ENCODE measurements at places on chromosomes 6 and 20.

- DNase-seq = no peak
Measured at GRCh38 chr20:47118641-47119040, 224.0 kb downstream of the EYA2 start.

GRCh38 chr6:170125456-170126300 lies 165.2 kb downstream of the DLL1 start:
- DNase-seq = no peak

GRCh38 chr20:57555457-57556184 lies 5.3 kb upstream of the PCK1 start:
- DNase-seq = no peak

GRCh38 chr6:21935561-21936028 lies 342.0 kb downstream of the SOX4 start:
- DNase-seq = no peak

- no peak for DNase-seq
Measured at GRCh38 chr6:156024339-156024738, 568.7 kb upstream of the NOX3 start.

DNA sequence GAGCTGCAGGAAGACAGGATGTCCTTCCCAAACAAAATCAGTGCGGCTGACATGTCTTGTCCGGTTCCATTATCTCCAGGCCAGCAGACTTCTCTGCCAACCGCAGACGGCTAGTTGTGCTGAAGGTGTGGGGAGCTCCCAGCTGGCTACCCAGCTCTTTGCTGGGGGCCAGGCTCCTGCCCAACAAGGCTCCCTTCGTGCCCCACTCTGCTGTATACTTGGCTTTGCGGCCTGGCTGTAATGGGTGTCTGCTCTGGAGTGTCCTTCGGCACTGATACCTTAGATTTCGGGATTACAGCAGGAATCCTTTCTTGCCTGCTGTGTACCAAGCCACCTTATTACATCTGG lies 48.7 kb upstream of the IRF4 start:
- DNase-seq = no peak

DNA sequence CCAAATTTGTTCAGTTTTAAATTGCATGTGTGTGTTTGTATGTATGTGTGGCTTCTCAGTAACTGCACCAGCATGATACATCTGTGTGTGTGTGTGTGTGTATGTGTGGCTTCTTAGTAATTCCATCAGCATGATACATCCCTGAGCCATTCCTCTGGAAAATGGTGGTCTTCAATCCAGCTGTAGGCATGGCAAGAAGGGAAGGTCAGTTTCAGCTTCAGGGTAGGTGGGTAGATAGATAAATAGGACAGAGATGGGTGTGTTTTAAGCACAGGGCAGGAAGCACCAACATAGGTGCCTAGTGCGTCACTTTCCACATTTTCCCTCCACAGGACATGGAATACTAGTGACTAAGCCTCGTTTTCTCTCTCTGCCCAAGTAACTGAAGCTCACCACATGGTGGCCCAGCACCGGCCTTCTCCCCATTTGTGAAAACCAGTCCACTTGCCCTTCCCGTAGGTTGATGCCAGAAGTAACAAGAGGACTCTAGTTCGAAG lies 82.9 kb downstream of the RPP40 start:
- no peak for DNase-seq

- no peak for DNase-seq
Measured at GRCh38 chr20:52787962-52788361, 184.2 kb upstream of the TSHZ2 start.

DNA sequence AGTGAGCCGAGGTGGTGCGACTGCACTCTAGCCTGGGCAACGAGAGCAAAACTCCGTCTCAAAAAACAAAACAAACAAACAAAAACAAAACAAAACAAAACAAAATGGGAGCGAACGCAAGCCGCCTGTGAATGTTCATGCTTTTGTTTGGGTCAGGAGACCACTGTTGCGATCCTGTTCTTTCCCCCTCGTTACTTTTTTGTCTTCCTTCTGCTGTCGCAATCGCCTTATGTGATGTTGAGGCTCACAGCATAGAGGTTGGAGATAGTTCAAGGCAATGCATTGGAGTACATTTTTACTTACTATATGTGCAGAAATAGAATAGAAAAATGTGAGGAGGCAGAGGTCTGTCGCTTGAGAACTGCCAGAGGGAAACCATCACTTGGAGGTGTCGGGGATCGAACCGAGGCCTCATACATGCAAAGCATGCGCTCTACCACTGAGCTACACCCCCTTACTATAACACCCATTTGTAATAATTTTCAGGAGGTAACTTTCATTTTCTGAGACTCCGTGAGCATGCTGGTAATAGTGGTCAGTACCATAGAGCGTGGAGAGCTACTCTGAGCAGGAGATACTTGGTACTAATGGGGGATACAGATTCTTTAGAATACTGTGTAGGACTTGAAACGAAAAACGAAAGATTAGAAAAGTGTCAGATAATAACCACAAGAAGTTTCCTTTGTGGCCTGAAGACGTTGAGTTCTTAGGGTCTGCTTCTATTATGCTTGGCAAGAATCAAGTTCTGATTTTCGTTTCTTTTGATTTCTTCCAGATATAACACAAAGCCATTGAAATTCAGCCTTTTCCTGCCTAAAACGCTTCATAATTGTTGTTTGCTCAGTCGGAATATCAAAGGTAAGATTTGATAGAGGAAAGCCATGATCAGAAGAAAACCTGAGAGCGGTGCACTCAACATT lies 121.1 kb downstream of the TRIM27 start:
- no peak for DNase-seq

DNA sequence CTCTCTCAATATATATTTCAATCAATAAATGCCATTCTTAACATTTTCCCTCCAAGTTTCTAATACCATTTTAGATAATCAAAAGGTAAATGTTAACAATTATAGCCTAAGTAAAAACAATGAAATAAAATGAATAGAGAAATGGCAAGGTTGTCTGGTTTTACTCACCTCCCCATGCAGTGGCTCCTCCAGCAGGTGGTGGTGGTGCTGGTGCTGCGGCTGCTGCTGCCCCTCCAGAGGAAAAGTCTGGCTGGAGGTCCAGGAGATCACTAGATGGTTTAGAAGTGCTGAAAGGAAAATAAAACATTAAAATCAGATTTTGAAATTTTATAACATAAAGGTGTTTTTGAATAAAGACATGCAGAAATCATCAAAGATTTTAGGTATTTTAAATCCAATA lies 93.2 kb downstream of the PRSS35 start:
- DNase-seq = no peak

DNA sequence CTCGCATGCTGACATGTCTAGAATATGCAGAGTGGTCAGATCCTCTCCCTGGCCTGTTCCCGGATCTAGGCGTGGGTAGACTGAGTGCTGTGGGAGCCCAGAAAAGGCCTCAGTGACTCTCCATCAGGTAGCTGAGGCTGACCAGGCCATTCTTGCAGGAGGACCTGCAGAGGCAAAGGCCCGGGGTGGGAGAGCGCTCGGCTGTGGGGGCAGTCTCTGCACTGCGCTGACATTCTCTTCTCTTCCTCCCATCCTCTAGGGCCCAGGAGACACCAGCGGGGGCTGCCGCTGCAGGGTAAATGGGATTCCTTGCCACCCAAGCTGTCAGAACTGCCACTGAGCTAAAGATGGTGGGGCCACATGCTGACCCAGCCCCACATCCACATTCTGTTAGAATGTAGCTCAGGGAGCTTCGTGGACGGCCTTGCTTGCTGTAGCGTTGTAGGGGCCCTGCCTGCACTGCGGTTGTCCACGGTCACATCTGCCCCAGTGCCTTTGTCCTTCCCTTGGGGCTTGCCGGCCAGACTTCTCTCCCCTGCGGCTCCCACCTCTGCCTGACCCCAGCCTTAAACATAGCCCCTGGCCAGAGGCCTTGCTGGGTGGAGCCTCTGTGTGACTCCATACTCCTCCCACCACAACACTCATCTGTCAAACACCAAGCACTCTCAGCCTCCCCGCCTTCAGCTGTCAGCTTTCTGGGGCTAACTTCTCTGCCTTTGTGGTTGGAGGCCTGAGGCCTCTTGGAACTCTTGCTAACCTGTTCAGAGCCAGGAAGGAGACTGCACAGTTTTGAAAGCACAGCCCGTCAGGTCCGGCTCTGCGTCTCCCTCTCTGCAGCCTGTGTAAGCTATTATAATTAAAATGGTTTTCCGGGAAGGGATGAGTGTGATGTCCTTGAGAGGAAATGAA lies 22.2 kb downstream of the RBCK1 start:
- DNase-seq = no peak

DNA sequence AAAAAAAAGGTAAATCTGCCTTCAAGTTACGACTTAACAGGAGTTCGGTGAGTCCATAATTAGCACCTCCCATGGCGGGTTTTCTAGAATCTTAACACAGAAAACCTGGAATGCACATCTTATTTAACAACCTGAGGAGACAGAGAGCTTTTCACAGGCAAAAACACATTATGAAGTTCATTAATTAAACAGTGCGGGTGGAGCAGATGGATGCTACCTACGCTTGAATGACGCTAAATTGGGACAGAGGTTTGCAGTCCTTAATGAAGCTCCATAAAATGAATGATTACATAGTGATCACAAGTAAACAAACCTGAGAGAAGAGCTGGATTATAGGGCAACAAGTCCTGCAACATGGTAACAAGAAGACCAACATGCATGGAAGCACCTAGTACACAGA lies 81.0 kb downstream of the INSM1 start:
- DNase-seq = no peak

GRCh38 chr6:108115598-108116058 lies 41.1 kb upstream of the OSTM1 start:
- DNase-seq = no peak

GRCh38 chr20:14566505-14566904 lies 229.1 kb upstream of the FLRT3 start:
- no peak for DNase-seq

GRCh38 chr6:138824482-138825144 lies 28.7 kb downstream of the ECT2L start:
- DNase-seq = no peak

DNA sequence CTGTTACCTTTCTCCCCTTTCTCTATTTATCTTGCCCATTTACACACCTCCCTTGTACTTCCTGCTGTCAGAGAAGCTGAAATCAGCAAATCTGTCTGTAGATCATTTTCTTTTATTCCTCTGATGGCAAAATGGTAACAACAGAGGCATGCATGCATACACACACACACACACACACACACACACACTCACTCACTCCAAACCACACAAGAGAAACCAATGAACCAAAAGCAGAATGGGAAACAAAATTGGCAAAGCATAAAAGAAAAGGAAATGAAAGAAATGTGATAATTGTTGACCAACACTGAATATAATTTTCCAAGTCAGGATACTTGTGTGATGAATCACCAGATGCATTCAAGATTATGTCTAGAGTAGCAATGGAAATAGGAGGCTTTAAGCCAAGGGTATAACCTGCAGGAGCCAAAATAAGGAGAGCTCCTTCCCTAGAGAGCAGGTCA lies 172.4 kb downstream of the PLCB4 start:
- DNase-seq = peak; percentile 90

DNA sequence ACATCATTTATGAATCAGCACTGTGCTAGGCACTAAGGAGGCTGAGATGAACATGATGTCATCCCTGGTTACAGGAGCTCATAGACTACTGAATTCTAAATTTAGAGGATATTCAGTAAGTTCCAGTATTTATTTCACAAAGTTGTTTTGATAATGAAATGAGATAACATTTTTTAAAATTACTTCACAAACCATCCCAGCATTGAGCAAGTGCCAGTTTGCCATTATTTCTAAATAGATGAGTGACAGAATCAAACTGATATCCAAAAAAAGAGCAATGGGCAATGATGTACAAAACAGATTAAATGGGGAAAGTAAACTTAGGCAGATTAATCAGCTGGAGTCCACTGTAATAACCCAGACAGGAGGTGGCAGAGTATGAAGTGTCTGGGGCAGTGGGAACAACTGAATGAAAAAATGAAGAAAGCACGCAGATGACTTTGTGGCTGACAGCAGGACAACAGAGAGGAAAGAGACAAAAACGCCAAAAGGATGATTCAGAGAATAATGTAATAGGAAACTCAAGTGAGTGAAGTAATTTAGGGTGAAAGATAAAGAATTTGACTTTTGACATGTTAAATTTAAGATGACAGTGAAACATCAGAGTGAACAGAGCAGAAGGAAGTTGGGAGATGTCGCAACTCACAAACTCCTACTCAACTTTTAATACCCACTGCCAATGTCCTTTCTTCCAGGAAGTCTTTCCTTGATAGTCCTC lies 70.2 kb downstream of the RCAN2 start:
- DNase-seq = no peak

DNA sequence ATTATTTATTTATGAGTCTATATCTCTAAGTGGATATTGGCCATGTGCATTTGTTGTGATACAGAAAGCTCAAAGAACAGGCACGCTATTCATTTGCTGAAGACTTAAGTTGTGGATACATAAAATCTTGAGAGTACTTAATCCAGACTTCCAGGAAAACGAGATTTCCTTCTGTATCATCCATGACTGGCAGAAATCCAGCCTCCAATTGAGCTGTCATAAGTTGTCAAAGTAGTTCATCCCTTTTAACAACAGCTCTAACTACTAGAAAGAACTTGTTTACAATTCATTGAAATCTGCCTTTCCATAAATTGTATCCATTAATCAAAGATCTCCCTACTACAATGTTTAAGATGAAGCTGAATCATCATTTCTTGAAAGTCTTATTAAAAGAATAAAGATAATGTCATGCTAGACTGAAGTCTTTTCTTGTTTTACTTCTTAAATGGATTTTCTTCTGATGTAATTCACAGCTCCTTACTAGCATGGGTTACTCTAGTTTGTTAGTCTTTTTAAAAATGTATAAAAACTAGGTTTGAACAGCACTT lies 447.3 kb upstream of the CITED2 start:
- DNase-seq = no peak

DNA sequence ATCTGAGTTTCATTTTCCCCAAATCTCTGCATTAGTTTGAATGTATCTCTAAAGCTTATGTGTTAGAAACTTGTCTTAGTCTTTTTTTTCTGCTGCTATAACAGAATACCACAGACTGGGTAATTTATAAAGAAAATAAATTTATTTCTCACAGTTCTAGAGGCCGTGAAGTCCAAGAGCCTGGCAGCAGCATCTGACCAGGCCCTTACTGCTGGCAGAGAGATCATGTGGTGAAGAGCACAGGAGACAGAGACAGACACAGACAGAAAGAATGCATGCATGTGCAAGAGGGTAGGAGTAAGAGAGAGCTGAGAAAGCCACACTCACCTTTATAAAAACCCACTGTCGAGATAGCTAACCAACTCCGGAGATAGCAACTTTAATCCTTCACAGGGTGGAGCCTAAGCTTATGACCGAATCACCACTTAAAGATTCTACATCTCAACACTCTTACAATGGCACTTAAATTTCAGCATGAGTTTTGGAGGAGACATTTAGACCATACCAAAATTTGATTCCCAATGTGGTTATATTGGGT lies 412.7 kb upstream of the SOX4 start:
- no peak for DNase-seq

GRCh38 chr6:73832313-73832712 lies 136.3 kb downstream of the CD109 start:
- DNase-seq = no peak

All from HS-27A (cell line).